NCI-H1417 treated with DMSO at 0.1 percent for 48 hours (cell line): ENCODE measurements at places on chromosomes 6 and 20.

GRCh38 chr6:75747152-75747992, 1.7 kb upstream of the MYO6 start:
- DNase-seq: no peak

DNA sequence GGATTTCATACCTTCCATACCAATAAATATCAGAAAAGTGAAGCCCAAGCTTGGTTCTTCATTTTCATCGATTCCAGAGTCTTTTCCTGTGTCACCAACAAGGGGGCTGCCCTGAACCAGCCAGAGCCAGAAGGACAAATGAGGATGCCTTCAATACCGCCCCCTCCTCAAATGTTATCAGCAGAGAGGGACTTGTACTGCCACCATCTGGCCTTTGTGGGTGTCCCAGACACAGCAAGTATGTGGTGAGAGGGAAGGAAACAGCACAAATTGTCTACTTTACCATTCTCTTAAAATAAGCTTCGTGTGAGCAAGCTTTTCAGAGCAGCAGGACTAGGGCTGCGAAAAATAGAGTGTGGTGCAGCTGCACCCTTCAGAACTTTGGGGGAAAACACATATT, 165.3 kb downstream of the SOBP start:
- DNase-seq: no peak

DNA sequence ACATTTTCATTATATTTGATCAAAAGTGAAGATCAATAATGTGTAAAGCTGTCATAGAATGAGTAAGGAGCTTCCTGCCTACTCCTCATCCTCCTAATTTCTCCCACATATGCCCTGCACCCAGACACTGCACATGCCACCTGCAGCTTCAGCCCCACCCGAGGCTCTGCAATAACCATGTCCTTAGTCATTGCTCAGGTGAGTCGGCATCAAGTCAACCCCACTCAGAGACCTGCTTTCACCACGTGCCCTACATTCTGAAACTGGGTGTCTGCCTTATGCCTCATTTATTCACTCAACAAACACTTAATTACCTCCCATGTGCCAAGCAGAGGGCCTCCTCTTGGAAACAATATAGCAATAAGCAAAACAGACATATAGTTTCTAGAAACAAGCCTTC, 15.4 kb upstream of the TNFAIP3 start:
- no peak for DNase-seq

- no peak for DNase-seq
These were observed 23.7 kb upstream of the PPP1R14C start for GRCh38 chr6:150119173-150119572.
